Urinary bladder (tissue), 4 donors: ENCODE measurements at places on chromosomes 12 and 14. TPM values are rescaled to one million over a fixed set of nuclear protein-coding genes. Genes with fewer than 3 reads are reported as not detected.
A peak's percentile ranks its signal among the peaks of the same experiment; 100 is the strongest.

DNA sequence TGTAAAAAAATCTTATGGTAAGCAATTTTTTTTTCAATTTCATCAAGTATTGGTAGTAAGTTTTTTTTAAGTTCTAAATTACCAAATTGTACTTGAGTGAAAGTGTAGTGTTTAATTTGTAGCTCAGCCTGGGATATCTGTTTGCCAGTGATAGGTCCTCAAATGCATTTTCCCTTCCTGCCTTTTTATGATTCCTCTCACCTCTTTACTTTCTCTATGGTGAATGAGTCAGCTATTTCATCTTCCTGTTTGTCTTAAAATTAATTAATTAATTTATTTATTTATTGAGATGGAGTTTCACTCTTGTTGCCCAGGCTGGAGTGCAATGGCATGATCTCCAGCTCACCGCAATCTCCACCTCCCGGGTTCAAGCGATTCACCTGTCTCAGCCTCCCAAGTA lies 10.6 kb downstream of the SRP54 start:
- DNase-seq, result no peak

GRCh38 chr12:49131894-49132461 lies 783 bp upstream of the TUBA1B start:
- DNase-seq, result no peak

DNA sequence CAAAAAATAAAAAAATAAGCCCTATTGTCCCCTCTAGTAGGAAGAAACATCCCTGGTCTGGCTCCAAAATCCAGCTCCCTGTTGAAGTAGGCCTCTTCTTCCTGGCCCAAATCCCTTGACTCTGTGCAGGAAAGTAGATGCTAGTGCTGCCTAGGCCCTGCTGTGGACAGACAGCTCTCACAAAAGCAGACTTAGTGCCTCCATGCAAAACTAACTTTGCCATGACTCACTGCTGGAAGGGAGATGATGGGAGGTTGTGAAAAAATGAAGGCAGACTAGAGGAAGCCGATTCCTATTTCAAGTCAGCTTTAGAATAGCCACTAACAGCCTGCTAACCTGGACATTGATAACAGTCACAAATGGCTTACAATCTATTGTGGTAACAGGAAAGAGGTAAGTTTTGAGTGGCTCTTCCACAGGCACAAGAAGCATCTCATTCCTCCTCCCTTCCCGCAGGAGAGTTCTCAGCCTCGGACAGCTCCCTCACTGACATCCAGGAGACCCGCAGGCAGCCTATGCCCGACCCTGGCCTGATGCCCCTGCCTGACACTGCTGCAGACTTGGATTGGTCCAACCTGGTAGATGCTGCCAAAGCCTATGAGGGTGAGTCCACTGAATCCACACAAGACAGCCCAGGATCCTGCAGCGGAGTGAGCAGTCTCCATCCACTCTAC lies 198.9 kb upstream of the RGS6 start:
- DNase-seq, result no peak

The GTF2A1 gene
- total RNA-seq, result 44.7 TPM

DNA sequence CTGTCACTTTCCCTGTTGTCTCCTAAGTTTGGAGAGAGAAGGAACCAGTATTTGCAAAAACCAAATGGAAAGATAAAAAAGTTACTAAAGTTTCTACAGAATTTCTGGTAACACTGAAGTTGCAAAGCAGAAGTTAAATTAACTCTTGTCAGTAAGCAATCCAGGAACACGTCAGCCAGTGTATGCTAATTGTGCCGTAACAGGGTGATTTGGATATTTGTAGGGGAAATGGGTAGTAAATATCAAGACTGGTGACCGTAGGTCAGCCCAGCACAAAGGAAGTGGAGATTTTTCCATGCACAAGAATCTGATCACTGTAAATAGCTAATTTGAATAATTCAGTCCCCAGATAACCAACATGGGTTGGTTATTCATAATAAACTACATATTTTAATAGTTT lies 2.3 kb downstream of the CDKN1B start:
- no peak for DNase-seq

DNA sequence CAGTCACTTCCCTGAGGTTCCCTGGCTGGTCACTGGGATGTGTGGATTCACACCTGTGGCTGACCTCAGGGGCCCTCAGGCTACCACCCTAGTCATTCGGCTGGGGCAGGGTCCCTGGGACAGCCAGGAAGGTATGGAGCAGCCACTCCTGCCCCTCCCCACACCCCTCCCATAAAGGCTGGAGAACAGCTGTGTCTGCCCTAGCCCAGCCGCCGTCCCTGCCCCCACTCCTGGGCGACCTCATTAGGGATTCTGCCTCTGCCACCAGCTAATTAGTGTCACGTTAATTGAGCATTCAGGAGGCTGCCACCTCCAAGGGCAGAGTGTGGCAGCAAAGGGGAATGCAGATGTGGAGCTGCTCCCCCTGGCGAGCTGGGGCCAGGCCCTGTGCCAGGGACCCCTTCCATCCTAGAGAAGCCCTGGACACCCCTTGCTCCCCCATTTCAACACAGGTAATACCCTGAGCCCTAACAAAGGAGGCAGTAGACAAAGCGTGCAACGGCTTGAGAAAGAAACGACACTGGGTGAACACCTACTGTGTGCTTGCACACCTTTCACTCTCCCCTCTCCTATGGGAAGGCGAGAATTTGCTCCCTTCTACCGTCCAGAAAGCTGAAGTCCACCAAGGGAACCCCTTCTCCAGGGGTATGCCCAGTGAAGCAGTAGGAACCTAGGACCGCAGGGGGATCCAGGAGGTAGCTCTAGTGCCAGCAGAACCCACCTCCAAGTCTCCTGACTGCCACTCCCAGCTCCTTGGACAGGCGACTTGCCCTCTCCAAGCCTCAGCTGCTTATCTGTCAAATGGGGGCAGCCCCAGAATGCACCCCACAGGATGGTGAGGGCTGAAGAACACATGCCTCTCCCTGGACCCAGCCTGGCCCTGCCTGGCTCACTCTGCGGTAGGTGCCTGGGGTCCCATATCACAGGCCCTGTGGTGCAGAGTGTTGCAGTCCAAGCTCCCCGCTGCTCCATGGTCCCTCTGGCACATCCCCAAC lies 45.1 kb downstream of the FAM222A start:
- no peak for DNase-seq

The KLRD1 gene
- total RNA-seq, result 1.0 TPM

GRCh38 chr12:128316973-128317526 lies 50.1 kb downstream of the TMEM132C start:
- DNase-seq, result no peak

The FBXO34 gene
- total RNA-seq, result 39.0 TPM

The BRMS1L gene
- total RNA-seq, result 19.1 TPM

DNA sequence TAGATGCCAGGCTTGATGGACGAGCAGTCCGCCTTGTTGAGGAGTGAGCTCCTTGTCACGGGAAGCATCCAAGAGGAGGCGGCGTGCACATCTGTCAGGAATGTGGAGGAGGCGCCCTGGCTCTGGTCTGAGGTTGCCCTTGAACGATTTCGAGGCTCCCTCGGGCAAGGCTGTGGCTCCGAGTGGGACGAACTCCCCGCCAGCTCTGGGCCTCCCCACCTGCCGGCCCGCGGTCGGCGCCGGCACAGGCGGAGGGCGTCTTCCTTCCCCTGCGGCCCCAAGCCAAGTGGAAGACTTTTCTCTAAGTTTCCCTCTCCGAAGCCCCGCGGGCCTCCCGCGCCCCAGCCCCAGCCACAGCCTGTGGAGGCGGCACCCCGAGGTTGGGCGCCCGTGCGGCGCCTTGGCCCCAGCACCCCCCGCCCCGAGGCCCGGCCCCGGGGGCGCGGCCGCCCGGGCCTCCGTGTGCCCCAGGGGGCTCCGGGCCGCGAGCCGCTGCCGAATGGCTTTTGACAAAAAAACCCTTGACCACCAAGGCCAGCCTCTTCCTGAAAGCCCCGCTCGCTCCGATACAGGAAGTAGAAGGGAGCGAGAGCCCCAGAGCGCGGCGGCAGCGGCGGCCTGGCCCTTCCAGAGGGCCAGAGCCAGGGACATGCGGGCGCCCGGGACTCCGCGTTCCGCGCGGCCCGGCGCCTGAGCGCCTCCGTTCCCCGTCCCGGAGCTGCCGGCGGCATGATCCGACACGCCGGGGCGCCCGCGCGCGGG lies at the start of gene RIN3:
Gene RIN3, plus strand, starts transcription at position 578 of the 762 bp plus-strand sequence. Its CDS starts 152 bp downstream, at position 730.
- no peak for DNase-seq

DNA sequence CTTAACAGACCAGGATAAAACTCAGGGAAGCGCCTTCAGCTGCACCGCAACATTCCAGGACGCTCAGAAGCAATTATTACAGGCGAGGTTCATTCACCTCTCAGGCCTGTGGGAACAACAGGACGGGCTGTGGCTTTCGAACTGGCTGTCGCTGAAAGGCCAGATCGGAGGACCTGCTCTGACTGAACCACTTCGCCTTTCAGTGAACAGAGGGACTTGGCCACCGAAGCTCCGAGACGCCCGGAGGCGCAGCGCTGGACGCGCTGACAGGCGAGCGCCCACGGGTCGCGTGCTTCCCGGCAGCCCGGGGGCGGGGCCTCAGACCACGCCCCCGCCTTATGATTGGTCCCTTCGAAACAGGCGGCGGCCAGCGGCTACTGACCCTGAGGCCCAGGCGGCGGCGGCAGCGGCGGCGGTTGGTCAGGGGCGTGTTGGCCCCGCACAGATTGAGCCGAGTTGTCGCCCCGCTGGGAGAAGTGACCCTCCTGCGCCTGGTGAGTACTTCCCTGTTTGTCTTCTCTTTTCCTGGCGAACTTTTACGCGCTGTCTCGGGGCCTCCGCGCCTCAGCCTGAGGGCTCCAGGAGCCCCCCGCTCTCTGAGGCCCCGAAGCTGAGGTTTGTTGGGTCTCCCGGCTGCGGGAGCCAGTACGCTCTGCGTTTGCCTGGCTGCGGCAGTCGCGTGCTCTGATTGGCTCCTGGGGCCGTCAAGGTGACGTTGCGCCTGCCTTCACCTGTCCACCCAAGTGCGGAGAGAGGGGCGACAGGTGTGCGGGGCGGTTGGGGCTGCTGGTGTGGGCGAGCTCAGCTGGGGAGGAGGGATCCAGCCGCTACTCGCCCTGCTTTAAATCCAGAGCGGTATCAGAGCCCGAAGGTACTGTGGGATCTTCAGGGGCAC lies at the start of gene GAS2L3:
Gene GAS2L3, plus strand, starts transcription at position 393 of the 895 bp plus-strand sequence. CDS start 21,221 bp downstream, outside the sequence.
- DNase-seq, result peak; percentile 47

DNA sequence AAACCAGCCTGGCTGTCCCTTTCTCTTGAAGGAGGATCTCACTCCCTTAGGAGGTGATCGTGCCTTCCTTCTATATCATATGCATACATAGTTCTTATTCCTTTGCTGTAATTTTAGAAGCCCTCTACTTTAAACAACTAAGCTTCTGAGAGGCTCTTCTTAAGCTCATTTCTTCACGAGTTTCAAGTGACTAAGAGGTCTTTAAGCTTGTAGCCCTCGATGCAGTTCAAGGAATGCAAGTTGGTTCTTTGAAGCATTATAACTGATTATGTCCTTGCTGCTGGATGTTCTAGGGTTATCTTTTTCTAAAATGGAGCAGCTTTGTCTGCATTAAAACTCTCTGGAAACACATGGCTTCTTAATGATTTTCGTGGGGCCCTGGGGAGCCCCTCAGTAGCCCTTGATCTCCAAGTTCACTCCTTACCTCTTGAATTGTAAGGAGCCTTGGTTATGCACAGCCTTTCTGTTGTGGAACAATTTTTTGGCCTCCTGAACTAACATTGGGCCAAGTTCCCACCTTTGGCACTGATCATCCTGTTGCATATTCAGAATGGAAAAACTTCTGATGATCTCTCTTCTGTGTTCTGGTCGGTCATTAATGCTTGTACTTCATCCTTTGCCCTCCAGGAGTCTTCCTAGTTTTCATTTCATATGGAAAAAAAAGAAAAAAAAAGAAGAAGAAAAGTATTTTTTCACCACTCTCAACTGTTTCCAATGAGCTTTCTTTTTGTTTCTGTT lies 12.6 kb downstream of the RASSF8 start:
- DNase-seq, result no peak

DNA sequence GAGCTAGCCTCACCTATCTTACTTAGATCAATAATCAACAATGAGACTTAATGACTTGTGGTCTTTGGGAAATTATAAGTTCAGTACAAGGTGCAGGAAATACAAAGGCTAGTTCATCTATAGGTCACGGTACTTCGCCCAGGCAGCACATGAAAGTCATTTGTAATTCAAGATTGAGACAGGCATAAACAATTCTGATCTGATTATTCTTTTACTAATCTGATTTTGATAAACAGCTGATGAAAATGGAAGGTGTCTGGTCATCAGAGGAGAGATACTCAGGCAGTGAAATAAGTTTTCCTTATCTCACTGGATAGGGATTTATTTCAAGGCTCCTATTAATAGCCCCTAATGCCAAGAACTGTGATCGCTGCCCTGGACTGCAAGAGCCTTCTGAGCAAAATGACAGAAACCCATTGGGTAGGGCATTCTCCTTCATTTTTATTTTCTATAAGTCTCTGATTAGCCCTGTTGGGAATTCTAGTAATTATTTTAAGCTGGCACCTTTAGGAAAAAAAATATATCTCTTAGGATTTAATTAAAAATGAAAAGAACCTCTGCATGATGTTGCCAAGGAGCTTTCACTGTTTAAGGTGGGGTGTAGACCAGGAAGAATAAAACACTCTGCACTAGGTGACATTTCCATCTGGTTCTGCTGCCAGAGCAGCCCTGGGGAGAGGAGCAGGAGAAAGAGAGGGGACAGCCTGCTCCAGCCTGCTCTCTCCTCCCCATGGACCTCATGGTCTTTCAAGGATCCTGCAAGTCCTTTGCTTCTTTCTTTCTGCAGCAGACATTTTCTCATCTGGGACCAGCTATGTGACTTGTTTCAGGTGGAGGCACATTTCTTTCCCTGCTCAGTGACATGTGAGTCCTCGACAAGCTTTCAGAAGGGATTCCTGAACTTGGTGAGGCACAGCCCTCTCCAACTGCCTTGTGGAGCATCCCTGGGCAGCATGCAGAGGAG lies 44.8 kb downstream of the SSPN start:
- DNase-seq, result no peak

DNA sequence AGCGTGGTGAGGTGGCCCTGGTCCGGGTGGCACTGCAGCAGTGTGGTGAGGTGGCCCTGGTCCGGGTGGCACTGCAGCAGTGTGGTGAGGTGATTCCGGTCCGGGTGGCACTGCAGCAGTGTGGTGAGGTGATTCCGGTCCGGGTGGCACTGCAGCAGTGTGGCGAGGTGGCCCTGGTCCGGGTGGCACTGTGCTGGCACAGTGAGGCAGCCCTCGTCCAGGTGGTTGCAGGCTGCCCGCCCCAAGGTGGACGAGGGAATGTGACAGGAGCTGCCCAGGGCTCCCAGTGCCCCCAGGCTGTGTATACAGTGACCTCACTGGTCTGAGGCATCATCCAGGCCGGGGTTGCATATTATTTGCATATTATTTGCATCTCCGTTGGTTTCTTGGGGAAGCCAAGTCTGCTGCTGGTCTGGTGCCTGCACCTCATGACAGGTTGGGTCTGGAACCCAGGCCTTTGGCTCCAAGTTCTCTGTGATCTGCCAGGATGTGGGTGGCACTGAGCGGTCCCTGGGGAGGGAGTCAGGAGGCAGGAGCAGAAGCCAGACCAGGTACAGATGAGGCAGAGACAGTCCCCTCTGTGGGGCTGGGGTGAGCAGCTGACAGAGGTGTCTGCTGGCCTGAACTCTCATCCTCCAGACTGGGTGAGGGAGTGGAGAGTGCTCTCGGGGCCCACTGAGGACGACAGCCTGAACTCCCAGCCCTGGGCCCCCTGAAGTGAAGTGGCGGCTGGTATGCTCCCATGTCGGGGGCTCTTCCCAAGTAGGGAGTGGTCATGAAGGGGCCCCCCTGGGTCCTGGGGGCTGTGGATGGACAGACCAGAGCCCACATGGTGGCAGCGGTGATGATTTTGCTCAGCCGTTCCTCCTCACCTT lies 79.3 kb downstream of the KIF26A start:
- DNase-seq, result no peak
